Right renal cortex interstitium (tissue), 3 donors: ENCODE measurements at places on chromosomes 1 and 21. TPM values are rescaled to one million over a fixed set of nuclear protein-coding genes. Genes with fewer than 3 reads are reported as not detected.

DNA sequence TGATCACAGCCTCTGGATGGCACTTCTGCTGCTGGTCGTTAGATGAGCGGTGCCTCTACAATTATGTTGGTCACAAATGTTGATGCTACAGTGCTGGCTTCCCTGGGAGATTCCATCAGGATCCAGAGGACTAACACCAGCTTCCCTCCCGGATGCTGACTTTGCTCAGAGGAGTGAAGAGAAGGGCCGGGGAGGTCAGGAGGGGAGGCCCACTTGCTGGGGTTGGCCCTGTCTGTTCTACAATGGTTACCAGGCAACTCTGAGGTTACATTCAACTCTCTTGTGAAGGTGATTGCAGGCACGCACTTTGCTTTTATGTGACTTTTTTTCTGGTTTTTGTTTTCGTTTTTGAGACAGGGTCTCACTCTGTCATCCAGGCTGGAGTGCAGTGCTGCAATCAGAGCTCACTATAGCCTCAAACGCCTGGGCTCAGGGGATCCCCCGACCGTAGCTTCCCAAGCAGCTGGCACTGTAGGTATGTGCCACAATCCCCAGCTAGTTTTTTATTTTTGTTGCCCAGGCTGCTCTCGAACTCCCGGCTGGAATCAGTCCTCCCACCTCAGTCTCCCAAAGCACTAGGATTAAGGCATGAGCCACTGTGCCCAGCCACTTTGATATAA lies 112.5 kb downstream of the ADSS2 start:
- no peak for DNase-seq

DNA sequence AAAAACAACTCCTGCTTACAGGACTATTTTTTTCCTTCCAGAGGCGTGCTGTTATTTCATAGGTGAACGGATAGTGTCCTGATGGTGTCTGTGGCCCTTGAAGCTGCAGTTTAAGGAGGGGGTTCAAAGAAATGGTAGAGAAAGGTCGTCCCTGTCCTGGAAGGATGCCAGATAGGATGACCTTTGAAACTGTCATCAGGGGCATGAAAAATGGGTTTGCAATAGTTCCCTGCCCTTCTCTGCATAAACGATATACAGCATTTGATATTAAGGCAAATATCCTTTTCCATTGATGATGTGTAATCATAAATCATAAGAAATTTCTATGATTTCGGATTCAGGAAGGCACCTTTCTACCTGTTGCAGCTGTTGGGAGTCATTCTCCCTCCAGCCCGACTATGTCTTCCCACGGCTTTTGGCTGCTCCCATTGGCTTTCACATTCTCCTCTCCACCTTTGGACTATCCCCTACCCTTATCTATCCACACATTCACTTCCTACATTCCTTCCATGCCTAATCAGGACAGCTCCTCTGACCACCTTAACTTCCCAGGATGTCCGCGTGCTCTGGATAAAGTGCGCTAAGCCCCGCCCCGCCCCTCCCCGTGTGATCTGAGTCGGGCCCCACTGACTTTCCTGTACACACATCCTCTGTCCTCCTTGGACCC lies 209.8 kb downstream of the DISC1 start:
- DNase-seq: no peak

DNA sequence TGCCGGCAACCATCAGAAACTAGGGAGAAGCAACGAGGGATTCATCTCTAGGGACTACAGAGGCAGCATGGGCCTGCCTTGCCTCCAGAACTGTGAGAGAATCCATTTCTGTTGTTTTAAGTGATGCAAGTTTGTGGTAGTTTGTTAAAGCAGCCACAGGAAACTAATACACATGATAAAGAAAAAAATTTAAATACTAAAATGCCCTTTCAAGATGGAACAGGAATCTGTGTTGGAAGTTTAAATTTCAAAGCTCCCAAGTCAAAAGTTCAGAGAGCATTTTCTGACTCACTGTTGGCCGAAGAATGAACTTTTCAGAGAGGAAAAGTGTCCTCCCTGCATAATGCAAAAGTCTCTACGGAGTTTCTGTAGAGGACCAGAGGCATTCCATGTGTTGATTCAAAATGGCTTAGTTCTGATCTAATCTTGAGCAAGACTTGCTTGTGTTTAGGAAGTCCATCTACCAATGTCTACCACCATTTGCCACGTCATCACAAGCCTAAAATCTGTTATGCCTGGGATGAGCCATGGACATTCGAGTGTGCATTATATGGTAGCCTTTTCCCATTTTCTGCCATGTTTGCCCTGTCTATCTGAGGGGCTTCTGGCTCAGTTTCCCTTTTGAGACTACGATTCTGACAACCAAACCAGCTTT lies 22.4 kb upstream of the ARHGAP29 start:
- DNase-seq: no peak

The PKP1 gene
- polyA plus RNA-seq: 0.10 TPM

DNA sequence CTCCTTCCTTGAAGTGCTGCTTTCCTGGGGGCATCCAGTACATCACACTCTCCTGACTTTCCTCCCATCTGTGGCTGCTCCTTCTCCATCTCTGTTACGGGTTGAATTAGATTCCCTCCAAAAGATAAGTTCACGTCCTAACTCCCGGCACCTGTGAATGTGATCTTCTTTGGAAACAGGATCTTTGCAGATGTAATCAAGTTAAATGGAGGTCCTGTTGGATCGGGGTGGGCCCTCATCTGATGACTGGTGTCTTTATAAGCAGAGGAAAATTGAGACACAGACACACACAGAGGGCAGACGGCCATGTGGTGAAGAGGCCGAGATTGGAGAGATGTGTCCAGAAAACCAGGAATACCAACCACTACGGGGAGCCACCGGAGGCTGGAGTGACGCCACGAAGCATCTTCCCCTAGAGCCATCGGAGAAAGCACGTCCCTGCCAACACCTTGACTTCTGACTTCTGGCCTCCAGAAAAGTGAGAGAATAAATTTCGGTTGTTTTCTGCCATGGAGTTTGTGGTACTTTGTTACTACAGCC lies 36.0 kb downstream of the ZBTB18 start:
- DNase-seq: no peak

The FOXD3 gene
- polyA plus RNA-seq: 0.11 TPM
